ENCODE measurements at places on chromosomes 12 and 14. TPM values are rescaled to one million over a fixed set of nuclear protein-coding genes. Genes with fewer than 3 reads are reported as not detected.

DNA sequence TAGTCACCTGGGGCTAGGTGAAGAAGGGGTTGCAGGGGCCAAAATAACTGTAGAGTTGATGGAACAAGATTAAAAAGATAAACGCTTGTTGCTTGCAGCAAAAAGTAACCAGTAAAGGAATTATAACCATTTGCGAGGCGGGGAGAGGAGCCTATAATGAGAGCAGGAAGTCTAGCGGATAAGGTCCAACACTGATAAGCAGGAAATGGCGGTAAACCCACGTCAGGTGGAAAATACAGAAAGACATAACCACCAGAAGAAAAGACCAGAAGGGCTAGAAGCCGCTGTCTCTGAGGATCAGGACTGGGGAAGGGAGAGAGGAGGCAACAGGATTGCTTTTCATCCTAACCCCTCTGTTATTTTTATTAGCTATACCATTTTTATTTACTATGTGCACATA, 303.3 kb downstream of the DPF3 start:
- no peak for DNase-seq

DNA sequence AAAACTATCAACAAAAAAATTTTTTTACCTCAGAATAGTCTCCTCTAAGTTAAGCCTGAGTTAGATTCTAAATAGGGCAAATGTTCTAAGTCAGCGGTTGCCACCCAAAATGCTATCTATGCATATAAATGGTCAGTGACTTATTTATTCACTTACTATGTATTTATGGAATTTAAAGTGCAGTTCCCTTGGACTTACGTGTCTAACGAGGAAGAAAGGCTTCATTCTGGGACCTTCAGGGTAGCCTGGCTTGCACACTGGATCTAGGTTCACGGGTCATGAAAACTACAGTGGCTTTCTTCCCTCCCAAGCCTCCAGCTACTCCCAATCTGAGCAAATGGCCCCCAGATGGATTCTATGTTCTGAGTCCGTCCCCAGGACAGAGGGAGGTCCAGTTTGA, 77.1 kb downstream of the ARF6 start:
- DNase-seq = no peak

GRCh38 chr14:93543766-93544165, 113.0 kb downstream of the UNC79 start:
- no peak for DNase-seq

- no peak for DNase-seq
These were observed 19.8 kb downstream of the OR5AU1 start for GRCh38 chr14:21136024-21136423.

DNA sequence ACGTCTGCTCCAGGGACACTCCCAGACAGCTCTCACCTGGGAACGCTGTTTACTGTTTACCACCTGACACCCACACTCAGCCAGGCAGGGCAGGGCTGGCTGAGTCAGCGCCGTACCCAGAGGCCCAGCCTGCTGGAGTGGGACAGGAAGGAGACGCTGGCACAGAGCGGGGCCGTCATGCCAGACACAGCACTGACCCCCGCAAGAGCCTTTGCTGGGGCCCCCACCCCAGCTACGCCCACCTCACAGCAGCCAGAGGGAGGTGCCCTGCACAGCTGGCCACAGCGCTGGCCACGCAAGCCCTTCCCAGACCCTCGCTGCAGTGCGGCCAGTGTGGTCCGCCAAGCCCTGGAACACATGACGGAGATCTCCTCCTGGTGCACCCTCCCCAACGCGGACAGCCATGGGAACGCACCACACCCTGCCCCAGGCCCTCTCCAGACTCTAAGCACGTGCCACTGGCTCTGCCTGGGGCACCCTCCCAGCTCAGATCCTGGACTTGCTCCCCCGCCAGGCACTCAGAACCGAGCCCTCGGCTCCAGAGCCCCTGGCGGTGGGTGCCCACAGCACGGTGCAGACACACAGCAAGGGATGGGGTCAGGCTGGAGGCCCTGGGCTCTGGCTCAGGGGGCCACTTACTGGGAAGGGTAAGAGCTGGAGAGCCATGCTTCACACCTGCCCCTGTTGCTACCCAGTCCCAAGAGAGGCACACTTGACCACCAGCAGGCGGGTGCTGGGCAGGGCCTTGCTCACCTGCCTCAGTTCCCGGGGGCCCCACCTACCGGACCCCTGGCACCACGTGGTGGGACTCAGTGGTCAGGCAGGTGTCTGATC, 5.7 kb downstream of the AHNAK2 start:
- DNase-seq = peak; percentile 78

DNA sequence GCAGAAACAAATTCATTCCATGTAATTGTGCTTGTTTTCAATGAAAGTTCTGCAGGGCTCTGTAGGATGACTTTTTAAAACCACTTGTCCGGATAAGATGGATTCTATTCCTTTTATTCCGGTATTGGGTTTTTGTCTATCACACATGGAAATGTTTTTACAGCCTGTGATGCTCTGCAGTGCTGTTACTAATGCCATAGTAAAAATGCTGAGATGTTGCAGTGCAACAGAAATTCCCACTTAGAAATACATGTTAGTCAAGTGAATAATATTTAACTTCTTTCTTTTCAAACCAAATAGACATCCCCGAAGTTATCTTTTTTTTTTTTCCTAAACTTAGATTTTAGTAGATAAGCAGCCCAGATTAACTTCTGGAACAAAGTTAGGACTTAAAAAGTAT, 71.9 kb downstream of the RASSF8 start:
- no peak for DNase-seq

DNA sequence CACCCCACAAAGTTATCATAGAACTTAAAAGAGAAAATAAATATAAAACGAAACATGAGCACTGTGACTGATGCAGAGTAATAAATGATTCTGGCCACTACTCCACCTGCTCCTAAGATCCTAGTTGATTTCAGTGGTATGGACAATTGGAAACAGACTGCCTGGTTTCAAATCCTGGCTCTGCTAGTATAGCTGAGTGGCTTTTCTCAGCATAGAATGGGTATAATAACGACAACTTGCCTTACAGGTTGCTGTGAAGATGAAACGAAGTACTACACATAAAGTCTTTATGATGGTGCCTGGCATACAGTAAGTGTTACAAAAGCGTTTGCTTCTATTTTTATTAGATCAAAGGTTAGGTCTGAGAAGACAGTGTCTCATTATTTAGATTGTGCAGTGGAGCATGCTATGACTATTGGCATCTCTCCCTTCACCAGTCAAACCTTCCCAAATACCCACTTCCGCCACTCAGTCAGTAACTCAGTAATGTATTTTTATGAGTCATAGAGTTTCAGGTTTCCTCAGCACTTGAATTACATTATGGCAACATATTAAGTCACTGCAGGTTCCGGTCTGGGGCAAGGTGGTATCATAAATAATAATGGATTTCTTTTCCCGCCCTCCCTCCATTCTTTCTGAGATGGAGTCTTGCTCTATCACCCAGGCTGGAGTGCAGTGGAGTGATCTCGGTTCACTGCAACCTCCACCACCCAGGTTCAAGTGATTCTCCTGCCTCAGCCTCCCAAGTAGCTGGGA, 29.7 kb upstream of the NR2C1 start:
- peak; percentile 31 for DNase-seq

DNA sequence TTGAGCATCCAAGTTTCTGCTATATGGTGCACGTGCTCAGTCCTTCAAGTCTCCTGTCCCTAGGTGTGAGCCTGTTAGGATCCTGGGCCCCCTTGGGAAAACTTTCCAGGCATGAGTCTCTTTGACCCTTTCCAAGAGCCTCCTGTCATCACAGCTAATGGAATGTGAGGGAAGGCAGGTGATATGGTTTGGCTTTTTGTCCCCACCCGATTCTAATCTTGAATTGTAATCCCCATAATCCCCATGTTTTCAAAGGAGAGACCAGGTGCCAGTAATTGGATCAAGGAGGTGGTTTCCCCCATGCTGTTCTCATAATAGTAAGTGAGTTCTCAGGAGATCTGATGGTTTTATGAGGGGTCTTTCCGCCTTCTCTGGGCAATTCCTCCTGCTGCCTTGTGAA, 265.5 kb downstream of the ATP23 start:
- no peak for DNase-seq

DNA sequence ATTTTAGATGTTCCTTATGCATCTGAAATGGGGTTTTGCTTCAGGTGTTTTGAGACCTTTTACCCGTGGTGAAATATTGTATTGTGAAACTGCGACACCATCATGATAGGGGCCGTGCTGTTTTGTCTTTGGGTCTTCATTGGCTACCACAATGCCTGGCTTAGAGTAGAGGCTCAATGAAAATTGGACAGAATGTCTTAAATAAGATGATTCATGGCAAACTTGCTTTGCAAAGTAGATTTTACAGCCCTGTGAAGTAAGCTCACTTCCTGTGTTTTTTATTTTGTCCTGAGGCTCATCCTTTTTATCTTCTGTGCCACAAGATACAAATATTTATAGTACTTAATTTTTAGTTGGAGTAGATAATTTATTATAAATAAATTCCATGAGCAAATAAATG, 111.3 kb upstream of the FRMD6 start:
- DNase-seq = no peak

GRCh38 chr12:46452776-46453175, 80.2 kb upstream of the SLC38A2 start:
- DNase-seq = no peak

DNA sequence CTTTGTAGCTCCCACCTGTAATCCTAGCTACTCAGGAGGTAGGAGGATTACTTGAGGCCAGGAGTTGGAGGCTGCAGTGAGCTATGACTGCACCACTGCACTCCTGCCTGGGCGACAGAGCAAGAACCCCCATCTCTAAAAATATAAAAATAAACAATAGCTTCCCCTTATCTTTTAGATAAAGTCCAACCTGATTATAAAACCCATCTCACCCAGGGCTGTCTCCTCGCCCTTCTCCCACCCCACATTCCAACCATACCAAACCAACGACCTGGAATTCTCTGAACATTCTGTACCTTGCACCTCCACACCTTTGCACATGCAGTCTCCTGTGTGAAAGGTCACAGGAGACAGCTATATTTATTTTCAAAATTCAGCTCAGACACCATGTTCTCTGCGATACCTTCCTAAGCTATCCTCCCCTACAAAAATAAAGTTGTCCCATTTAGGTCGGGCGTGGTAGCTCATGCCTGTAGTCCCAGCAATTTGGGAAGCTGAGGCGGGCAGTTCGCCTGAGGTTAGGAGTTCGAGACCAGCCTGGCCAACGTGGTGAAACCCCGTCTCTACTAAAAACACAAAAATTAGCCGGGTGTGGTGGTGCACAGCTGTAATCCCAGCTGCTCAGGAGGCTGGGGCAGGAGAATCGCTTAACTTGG, 7.7 kb downstream of the SLC7A7 start:
- DNase-seq = no peak

DNA sequence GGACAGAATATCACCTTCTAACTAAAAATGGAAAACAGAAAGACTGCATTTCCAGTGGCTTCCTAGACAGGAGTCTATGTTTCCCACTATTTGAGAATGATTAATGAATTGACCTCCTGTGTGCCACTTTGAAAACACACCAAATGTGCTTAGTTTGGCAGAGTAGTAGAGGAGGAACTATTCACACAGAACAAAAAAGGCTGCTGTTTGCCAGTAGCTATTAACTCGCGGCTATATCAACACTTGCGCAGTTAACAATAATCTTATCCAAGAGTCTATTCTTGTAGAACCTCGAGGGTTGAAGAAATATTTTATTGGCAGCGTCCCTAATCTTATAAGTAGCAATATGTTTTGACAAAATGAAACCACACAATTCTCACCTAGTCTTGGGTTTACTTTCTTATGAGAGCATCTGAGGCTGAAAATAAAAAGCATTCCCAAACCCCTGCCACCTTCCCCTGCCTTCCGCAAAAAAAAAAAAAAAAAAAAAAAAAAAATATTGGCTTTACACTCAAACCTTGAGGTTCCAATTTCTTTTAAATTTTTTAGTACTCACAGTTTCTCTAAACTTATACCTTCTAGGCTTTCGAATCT, 127.3 kb upstream of the FLRT2 start:
- DNase-seq = no peak

- no peak for DNase-seq
These were observed 104.2 kb upstream of the AMN1 start for GRCh38 chr12:31832740-31833729.

- DNase-seq = no peak
These were observed 1.3 kb upstream of the ASCL1 start for GRCh38 chr12:102955926-102956737.

- DNase-seq = no peak
These were observed 272.6 kb downstream of the CCER1 start for GRCh38 chr12:90682398-90682797.

DNA sequence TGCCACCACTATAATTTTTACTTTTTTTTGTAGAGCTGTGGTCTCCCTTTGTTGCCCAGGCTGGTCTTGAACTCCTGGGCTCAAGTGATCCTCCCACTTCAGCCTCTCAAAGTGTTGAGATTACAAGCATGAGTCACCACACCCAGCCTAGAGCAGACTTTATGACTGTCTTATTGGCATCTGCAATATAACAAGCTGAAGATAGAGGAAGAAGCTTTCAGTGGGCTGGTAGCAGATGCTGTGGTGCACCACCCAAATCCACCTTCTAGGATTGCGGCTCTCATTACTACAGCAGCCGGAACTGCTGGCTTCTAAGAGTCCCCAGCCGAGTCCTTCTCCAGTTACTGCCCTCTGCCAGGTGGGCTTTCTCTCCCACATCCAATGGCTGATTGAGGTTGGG, 7.6 kb upstream of the STK38L start:
- peak; percentile 34 for DNase-seq

DNA sequence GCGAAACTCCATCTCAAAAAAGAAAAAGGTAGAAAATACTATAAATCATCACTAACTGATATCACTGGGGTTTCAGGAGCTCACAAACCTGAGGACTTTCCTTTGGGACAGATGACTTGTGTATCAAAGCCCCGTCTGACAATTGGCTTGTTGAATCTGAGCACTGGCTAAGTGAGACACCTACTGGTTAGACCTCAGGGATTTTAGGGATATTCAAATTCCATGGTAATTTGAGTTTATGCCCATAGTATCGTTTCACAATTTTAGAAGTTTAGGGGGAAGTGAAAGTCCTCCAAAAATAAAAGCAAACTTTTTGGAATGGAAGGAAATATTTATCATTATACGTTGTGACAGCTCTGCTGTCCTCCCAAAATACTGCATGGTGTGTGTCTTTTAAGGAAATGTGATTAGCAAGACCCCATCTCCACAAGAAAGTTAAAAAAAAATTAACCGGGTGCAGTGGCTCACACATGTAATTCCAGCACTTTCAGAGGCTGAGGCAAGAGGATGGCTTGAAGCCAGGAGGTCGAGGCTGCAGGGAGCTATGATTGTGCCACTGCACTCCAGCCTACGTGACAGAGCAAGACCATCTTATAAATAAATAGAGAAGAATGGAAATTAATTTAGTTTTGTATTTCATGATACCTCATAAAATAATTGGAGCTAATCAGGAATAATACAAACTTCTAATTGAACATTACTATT, 49.2 kb downstream of the FBXL14 start:
- DNase-seq = no peak

The PPP4R4 gene
- 0.27 TPM for total RNA-seq
